ENCODE measurements at places on chromosomes 11 and 22.

GRCh38 chr22:37496651-37497050, 10.5 kb upstream of the MFNG start:
- DNase-seq = no peak

DNA sequence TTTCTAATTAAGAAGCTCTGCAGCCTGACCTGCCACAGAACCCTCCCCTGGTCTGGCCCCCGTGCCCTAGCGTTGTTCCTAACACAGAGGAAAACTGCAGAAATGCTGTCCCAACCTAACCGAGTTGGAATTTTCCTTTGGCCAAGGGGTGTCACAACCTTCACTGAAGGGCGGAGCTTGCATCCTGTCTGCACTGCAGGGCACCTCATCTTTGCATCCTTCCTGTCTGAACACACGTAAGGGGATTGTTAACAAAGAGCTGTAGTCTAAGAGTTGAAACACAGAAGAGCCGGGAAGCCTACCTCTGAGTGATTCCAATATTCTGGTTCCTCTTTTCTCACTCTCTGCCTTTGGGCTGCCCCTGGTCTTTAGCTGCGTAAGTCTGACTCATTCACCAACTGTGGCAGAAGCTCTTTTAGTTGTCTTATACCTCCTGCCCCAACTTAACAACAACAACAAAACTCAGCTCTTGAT, 1.6 kb downstream of the DIXDC1 start:
- DNase-seq = peak; percentile 53

GRCh38 chr11:62233730-62234129, 8.3 kb upstream of the SCGB1D2 start:
- DNase-seq = no peak

DNA sequence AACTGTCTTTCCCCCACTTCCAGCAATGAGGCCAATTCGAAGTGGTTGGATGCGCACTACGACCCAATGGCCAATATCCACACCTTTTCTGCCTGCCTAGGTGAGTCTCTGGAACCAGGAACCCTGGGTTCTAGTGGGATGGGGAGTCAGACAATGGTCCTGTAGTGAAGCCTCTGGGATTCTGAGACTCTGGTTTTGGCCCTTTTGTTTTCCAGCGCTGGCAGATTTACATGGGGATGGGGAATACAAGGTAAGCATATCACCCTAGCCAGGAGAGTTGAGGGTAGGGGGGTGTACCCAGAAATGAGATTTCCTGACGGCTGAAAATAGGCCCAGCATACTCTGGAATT, 530 bp downstream of the BBS1 start:
- DNase-seq = no peak

DNA sequence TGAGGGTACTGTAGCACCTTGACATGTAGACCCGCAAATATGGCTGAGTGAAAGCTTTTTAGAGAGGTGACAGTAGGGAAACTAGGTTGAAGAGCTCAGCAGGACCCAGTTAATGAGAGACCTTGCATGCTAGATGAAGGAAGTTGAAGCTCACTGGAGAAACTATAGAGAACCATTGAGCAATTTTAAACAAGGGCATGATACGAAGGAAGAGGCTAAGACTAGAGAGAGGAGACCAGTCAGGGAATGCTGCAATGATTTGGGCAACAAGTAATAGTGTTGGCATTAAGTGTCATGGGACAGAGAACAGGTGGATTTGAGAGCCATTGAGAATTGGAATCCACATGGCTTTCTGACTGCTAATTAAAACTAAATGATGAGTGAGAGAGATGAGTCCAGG, 4.1 kb downstream of the OLFML1 start:
- no peak for DNase-seq

- peak; percentile 21 for DNase-seq
Measured at GRCh38 chr11:13297917-13298356, 20.3 kb downstream of the BMAL1 start.

- no peak for DNase-seq
Measured at GRCh38 chr11:69122326-69122629, 33.5 kb upstream of the SMIM38 start.

DNA sequence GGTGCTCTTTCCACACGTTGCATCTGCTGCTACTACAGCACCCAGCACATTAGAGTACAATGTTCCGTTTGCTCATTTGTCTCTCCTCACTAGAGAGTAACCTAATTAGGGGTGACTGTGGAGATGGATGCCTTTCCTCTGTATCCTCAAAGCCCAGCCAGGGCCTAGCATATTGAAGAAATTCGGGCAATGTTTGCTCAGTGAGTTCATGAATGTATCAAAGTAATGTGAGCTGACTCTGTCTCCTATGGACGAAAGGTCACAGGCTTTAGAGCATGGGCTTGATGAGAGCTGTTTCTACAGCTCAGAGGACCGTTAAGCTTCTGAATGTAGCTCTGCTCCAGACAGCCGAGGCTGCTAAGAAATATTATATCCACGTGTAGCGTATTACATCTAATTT, 67.5 kb downstream of the C11orf58 start:
- no peak for DNase-seq

GRCh38 chr11:8684600-8685290, 2.2 kb downstream of the RPL27A start:
- no peak for DNase-seq

GRCh38 chr11:76369406-76369805, 11.5 kb downstream of the THAP12 start:
- no peak for DNase-seq

- DNase-seq = peak; percentile 64
Measured at GRCh38 chr11:68002938-68003845, 705 bp downstream of the UNC93B1 start.

DNA sequence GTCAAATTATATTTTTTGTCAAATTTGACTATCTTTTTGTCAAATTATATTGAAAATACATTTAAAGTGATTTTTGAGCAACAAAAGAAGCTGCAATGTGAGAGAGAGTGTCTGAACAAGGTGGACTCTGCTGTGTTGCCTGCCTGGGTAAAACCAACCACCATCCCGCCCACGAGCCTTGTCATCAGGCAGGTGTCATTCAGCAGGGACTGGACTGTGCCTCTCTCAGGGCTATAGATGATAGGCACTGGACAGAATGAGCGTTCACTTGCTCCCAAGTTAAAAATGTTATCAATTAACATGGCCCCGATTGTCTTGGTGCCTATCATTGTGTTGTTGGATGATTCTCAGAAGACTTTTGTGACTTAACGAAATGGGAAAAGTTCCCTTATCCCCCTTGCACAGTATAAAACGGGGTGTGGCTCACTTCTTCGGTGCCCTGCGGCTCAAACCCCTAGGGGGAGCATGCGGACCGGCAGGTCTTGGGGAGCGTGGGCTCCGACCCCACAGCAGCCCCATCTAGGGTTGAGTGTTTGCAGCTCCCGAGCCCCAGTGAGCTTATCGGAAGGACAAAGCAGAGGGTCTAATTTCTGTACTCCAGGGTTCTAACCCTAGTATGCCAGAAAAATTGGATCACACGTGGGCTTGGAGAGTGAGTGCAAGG, 1.7 kb downstream of the APOL5 start:
- no peak for DNase-seq

- DNase-seq = no peak
Measured at GRCh38 chr11:77236901-77237300, 64.6 kb downstream of the GDPD4 start.

- no peak for DNase-seq
Measured at GRCh38 chr11:9367551-9367950, 16.9 kb upstream of the IPO7 start.

GRCh38 chr11:47550288-47551047, 2.5 kb downstream of the CELF1 start:
- peak; percentile 11 for DNase-seq

- DNase-seq = no peak
Measured at GRCh38 chr11:19187833-19188258, 13.9 kb downstream of the CSRP3 start.

- DNase-seq = no peak
Measured at GRCh38 chr11:66768088-66768521, 39.1 kb upstream of the SPTBN2 start.

DNA sequence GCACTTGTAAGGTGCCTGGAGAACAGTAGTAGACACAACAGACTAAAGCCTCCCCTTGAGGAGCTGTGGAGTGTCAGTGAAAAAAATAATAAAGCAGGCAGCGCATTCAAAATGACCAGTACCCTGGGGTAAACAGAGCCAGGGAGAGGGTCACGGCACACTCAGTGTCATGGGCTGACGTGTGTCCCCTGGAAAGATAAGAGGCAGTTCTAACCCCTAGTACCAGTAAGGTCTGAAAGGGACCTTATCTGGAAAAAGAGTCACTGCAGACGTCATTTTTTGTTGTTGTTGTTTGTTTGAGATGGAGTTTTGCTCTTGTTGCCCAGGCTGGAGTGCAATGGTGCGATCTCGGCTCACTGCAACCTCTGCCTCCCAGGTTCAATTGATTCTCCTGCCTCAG, 32.0 kb downstream of the DUSP8 start:
- DNase-seq = no peak

GRCh38 chr11:119828819-119829218, 99.8 kb upstream of the NECTIN1 start:
- DNase-seq = no peak

DNA sequence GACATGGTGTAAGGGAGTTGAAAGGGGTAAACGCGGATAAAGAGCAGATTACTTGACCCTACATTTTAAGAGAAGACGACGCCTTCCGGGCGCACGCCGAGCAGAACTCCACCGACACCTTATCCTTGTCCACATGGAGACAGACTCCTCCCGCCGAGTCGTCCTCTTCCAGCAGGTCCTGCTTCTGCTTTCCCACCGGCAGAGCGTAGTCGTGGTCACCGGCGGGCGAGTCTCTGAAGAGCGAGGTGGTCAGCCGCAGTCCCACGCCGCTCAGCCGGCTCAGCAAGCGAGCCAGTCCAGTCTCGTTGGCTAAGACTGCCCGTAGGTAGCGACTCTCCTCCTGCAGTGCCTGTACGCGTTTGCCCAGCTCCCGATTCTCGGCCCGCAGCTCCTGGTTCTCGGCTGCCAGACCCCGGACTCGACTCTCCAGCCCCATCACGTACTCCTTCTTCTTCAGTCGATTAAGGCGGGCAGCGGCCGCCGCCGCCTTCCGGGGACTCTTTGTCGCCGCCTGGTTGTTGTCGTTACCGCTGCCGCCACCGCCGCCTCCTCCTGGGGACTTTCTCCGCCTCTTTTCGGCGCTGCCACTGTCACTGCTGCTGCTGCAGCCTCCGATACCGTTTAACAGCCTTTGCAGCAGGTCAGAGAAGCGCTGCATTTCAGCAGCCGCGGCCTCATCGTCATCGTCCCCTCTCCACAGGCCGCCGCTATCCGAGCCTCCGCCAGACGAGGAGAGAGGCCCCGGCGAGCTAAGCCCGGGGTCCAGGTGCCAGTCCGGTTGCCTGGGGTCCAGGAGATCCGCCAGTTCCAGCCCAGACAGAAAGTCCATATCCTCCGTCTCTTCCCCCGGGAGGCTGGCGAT, 945 bp downstream of the CREBZF start:
- DNase-seq = peak; percentile 91

DNA sequence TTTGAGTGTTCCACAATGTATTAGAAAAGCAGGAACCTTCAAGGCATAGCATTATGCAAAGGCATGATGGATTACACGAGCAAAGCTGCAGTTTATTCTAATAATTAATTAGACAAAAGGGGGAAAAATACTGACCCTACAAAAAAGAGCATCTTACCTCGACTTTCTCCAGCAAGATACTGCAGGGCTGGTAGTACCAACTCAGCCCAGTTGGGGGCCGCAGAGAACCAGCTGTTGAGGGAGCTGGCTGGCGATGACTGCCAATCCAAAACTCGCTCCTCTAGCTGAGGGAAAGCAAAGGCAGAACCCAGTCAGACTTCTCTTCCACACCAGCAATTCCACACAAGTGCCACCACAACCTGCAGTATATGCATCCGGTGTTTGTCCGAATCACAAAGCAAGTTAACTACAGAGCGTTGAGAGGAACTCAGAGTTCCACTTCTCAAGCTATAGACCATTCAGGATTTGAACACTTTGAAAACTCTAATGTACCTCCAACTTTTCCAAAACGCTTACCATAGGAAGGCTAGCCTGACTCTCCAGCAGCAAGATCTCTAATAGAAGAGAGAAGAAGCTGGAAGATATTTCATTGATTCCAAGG, 13.7 kb downstream of the NFRKB start:
- DNase-seq = peak; percentile 68

GRCh38 chr11:47912843-47913437, 64.8 kb upstream of the NUP160 start:
- DNase-seq = no peak

DNA sequence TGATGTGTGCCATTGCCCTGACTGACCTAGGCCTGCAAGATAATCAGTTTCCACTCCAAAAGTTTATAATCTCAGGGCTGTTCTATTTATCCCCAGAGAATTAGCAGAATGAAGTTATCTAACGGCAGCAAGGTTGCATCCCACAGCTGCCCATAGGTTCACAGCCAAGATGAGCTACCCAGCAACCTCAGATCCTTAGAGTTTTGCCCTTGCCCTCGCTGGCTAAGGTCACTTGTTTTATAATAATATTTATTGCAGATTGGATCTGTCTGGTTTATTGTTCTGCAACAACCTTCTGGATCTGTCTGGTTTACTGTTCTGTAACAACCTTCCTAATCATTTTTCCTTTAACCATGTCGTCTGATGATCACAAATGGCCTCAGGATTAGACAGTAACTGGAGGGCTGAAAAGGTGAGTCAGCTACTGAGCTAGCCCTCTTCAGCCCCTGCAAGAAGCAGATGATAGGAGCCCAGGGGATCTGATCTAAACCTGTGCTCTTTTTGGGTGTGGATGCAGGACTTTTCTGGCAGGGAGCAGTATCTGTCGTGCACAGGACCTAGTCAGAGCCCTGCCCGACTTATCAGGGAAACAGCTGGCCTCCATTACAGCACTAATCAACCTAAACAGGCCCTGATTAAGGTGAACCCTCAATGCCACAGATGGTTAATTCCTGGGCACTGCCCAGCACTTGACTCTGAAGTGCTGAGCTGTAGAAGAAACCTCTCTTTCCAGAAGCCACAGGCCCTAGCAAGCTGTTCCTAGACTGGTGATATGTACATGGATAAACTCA, 642.9 kb upstream of the KIRREL3 start:
- DNase-seq = no peak

GRCh38 chr22:44545773-44546172, 47.7 kb upstream of the RTL6 start:
- DNase-seq = no peak

- DNase-seq = peak; percentile 47
Measured at GRCh38 chr11:77065878-77066228, 918 bp upstream of the CAPN5 start.

DNA sequence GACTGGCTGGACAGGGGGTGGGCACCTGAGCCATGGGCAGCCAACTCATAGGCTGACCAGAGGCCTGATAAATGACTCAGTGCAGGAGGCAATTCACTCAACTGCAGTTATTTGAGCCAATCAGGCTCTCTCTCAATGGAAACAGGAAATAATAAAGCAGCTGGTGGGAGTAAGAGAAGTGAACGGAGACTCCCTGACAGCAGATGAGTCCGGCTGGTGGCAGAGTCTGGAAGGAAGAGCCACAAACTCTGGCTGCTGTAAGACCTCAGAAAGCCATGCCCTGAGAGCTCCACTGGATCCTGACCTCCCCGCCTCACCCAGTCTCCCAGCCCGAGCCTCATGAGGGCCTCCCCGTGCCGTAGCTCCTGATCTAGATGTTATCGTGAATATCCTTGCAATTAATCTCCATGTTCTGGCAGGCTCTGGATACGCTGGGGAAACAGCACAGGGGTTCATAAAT, 69.8 kb downstream of the TRIM29 start:
- DNase-seq = no peak
